ENCODE measurements at places on chromosomes 1 and 21.
A peak's percentile ranks its signal among the peaks of the same experiment; 100 is the strongest.

GRCh38 chr1:168342572-168343280, 62.0 kb downstream of the TBX19 start:
- DNase-seq, result peak; percentile 74

- no peak for DNase-seq
Observed at GRCh38 chr1:147167365-147167764, 4.9 kb downstream of the PRKAB2 start.

DNA sequence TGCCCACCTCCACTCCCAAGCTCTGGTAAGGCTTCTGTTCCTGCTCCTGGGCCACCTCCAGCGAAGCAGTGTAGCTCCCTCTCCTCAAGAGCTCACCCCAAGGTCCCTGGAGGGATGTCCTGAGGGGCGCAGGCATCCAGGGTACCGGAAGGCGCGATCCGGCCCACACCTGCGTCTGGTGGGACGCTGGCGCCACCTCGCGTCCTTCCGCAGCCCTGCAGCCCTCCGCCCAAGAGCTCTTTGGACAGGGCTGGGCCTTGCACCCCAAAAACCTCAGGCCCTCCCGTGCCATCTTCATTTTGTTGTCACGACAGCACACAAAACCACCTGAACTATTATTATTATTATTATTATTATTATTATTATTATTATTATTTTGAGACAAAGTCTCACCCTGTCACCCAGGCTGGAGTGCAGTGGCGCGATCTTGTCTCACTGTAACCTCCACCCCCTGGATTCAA, 49.2 kb upstream of the PAX7 start:
- peak; percentile 53 for DNase-seq

- DNase-seq, result no peak
Observed at GRCh38 chr1:199292896-199293295, 654.1 kb downstream of the PTPRC start.

GRCh38 chr1:200154069-200154767, 126.7 kb downstream of the NR5A2 start:
- peak; percentile 64 for DNase-seq

DNA sequence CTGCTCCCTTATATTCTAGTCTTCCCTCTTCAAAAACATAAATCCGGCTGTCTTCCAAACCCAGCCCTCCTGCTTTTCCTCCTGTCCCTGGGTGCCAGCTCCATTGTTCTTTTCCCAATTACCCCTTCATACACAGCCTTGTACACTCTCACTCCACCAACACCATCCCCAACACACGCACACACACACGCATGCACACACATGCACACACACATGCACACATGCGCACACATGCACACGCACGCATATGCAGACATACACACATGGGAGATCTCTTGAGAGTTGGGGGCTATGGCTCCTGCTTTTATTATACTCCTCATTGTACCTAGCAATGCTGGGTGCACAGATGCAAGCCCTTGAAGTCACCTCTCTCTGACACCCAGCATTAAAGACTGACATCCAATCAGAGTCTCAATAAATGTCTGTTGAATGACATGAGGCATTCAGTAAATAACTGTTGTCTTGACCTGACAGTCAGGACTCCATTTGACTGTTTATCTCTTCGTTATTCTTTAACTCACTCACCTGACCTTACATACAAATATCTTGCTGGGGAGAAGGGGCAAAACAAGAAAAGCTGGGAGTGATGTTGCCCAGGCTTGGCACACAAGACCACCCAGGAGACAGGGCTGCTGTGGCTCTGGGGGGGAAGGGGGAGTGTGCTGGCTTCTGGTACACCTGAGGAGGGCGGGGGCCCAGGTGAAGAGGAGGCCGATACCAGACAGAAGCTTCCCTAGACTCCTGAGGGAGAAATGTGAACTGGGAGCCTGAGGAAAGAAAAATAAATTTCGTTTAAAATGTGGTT, 16.0 kb downstream of the ABCA4 start:
- no peak for DNase-seq

DNA sequence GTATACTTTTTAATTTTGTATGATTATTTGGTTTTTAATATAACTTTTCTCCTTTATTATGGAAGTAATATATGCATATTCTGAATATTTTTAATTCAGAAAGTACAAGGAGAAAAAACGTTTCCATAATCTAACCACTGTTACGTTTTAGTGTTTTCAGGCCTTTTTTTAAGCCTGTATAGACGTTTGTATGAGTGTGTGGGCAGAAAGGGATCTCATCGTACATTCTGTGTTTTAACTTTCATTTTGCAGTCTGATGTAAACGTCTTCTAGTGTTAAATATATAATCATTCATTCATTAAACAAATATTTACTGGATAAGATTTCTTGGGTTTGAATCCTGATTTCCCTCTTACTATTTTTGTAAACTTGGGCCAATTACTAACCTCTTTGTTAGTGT, 38.0 kb upstream of the PLEKHO1 start:
- no peak for DNase-seq

- DNase-seq, result no peak
Observed at GRCh38 chr1:60935599-60936110, 146.7 kb upstream of the NFIA start.

DNA sequence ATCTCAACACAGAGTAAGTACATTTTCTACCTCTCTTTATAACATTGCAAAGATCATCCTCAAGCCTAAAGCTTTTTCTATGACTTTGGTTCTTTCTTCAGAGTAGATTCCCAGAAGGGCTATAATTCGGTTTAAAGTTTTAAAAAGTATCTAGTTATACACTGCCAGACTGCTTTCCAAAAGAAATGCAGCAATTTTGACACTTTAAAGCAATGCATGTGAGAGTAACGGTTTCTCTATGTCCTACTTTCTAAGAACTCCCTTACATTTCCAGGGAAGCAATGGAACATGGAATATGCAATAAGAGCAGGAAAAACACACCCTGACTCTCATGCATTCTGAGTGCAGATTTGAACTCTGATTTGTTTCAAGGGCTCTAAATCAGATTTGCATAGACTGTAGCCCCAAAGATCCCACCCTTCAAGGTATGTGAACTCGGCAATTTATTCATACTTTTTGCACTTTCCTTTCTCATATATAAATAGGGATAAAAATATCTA, 331.6 kb downstream of the HHIPL2 start:
- DNase-seq, result no peak

GRCh38 chr1:226131639-226132038, 54.9 kb downstream of the ACBD3 start:
- no peak for DNase-seq

DNA sequence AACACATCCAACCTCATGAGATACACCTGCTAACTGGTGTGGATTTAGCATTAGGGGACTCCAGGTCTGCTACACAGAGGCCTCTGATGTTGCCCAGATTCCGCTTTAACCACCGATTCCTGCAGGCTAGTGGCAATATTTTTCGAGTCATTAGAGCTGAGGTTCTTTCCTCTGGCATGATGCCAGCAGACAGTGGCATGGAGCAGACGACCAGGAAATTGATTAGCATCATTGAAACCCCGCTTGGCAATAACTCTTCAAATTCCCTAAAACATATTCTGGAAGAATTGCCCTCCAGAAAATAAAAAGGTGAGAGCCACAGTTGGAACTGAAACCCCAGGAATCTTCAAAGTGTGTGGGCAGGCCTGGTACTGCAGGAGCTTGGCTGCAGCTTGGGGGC, 28.4 kb upstream of the ETV3 start:
- DNase-seq, result no peak

GRCh38 chr1:65471213-65471833, 50.9 kb downstream of the LEPR start:
- DNase-seq, result no peak

DNA sequence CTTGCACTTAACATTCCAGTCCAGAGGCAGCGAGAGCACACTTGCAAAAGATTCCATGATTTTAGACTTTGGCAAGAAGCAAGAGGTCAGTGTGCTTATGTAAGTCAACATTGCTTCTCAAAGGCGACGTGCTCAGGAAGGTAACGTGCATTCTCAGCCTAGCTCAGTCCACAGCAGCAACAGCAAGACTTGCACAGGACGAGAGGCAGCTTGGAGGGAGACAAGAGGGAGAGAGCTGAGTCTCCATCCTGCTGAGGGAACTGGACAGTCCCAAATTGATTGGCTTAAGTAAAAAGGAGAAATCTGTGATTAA, 56.5 kb downstream of the PTP4A2 start:
- DNase-seq, result no peak
